Esophagus squamous epithelium (tissue), 5 donors: ENCODE measurements at places on chromosomes 4 and X.

DNA sequence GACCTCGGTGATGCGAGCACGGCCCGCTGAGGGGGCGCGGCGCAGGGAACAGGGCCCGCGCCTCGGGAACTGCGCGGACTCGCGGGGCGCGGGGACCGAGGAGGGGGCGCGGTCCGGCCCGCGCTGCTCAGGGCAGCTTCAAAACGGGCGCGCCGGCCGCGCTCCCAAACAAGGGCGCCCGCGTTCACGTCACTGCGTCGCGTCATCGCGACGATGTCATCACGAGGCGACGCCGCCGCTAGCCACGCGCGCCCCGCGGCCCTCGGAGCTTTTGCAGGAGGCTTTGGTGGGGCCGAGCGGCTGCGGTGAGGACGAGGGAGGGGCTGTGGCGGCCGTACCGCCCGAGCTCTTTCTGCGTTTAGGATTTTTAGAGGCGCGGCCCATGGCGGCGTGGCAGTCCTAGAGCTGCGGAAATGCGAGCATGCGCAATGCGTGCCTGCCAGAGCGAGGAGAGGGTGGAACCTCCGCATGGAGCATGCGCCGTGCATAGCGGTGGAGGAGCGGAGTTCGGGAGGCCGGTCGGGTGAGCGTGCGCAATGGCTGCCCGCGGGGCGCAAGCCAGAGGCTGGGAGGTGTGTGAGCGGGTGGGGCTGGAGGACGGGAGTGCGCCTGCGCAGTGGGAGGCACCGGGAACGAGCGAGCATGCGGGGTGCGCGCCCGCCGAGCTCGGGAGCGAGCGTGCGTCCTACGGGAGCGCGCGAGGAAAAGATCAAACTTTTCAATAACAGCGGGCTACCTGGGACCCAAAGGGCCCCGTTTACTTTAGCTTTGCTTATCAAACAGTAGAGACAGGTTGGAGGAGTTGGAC lies at the start of gene PPP2R3B:
Gene PPP2R3B, minus strand, starts transcription at position 140 of the 808 bp plus-strand sequence. CDS start 216 bp downstream, outside the sequence.
- no peak for DNase-seq

- no peak for DNase-seq
Measured at GRCh38 chr4:186201535-186202230, 10.3 kb downstream of the CYP4V2 start.

GRCh38 chrX:36897690-36898089 lies 110.5 kb upstream of the FAM47C start:
- DNase-seq = no peak

DNA sequence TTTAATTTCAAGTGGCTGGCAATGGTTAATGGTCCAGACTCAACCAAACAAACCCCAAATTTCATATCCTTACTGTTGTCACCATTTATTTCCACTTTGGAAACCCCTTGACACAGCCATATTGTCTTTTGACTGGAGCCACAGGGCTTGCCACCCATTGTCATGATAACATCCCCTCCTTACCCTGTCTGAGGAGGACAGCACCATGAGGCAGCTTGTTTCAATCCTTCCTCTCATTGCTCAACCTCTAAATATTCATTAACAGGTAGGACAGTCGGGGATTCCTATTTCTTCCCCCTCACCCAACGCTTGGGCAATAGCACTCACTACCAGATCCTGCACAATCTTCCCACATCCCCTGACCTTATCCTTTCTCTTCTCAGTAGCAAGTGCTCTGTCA lies 92.1 kb downstream of the CEP135 start:
- DNase-seq = no peak

DNA sequence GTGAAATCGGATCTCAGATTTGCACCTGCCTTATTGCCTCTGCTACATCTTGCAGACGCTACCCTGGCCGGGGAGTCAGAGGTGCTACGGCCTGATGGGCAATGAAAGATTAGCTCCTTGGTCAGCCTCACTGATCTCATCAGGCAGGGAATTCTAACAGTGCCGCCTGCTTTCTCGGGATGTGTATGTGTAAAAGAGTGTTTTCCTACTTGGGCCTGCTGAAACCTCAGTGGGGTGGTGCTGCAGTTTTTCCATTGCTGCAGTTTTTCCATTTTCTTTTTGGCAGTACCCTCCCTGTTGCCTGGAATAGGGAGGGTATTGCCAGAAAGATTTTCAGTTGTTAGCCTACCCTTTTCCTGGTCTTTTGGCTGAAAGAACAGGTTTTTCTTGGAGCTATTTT lies 117.5 kb downstream of the CDKL5 start:
- DNase-seq = no peak

DNA sequence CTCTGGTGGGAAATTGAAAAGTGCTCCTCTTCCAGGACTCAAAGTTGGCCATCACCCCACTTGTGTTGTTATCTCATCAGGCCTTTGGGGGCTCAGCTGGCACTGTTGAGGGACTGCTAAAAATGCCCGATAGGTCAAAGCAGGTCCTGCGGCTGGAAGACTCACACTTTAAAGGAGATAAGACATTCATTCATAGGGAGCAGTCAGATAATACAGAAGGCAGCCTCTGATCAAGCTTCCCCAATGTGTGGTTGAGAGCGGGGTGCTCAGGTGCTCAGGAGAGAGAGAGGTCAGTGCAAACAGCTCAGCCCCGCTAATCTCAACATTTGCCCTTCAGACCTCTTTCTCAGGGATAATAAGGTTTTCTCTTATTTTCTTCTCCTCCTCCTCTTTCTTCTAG lies 70.3 kb downstream of the TMEM154 start:
- no peak for DNase-seq
